ENCODE measurements at places on chromosomes 1 and 21.

GRCh38 chr1:104746994-104747393 lies 997.3 kb downstream of the AMY1C start:
- H3K27me3 ChIP-seq = no peaks in the 10 kb centered on the region
- no peak for DNase-seq
- H3K4me1 ChIP-seq = no peaks in the 10 kb centered on the region
- H3K36me3 ChIP-seq = no peaks in the 10 kb centered on the region
- H3K27ac ChIP-seq = no peak overlapping the region
- H3K4me3 ChIP-seq = no peak overlapping the region

GRCh38 chr1:168000656-168001055 lies 63.8 kb upstream of the MPC2 start:
- H3K4me3 ChIP-seq = no peak overlapping the region
- H3K4me1 ChIP-seq = peaks cover 4% of the 10 kb centered on the region
- no peak overlapping the region for H3K27ac ChIP-seq
- H3K36me3 ChIP-seq = no peaks in the 10 kb centered on the region
- DNase-seq = no peak
- H3K27me3 ChIP-seq = no peaks in the 10 kb centered on the region

- H3K4me3 ChIP-seq = no peak overlapping the region
- no peak overlapping the region for H3K27ac ChIP-seq
- H3K27me3 ChIP-seq = no peaks in the 10 kb centered on the region
- peaks cover 62% of the 10 kb centered on the region for H3K36me3 ChIP-seq
- H3K4me1 ChIP-seq = peaks cover 8% of the 10 kb centered on the region
Observed at GRCh38 chr1:156200044-156200443, 6.1 kb downstream of the SLC25A44 start.

DNA sequence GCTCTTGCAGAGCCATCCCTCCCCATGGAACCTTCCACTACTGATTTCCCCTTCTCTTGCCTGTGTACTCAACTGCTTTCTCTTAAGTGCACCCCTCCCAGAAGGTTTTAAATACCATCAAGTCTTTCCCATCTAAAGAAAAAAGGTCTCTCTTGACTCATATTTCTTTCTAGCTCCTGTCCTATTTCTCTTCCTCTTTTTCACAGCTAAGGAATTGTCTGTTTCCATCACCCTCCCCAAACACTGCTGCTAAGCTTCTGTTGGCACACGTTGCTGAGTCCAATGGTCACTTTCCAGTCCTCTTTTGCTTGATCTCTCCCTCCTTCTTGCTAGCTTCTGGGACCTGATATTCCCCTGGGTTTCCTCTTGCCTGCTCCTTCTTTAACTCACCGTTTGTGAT lies 13.3 kb upstream of the GNL2 start:
- no peaks in the 10 kb centered on the region for H3K4me1 ChIP-seq
- no peak overlapping the region for H3K27ac ChIP-seq
- no peaks in the 10 kb centered on the region for H3K36me3 ChIP-seq
- no peak overlapping the region for H3K4me3 ChIP-seq

DNA sequence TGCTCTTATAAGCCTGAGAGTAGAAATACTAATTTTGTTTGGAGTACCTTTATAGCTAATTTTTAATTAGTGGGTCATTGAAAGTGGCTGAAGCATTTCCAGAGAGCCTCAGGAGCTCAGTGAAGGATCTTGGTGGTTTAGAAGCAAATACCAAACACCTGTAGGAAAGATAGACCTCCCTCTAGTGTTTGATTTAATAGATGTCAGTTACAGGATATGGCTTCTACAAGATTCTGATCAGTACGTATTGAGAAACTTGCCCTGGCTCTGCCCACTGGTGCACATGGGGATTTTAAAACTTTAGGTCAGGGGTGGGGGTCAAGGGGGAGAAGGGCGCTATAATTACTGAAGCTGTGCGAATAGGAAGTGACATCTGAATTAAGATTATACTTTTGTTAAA lies 122.2 kb downstream of the POU2F1 start:
- H3K27me3 ChIP-seq = no peaks in the 10 kb centered on the region
- peaks cover 7% of the 10 kb centered on the region for H3K4me1 ChIP-seq
- no peak overlapping the region for H3K4me3 ChIP-seq
- no peak overlapping the region for H3K27ac ChIP-seq

GRCh38 chr1:192559115-192560006 lies 16.2 kb upstream of the RGS1 start:
- DNase-seq = no peak
- no peak overlapping the region for H3K4me3 ChIP-seq
- no peaks in the 10 kb centered on the region for H3K36me3 ChIP-seq

DNA sequence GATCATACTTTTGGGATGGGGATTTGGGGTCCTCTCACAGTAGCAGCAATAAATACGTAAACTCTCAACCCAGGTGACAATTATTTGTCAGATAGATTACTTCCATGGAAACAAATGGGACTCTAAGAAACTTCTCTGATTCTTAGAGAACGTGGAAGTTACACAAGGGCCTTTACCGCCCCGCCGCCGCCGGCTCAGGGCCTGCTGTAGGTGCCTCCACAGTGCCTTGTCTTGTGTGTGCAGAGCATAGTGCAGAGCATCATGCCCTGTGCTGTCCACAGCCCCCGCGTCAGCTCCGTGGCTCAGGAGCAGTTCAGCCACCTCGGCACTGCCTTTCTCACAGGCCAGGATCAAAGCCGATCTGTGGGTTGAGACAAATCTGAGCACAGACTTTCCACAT lies 11.0 kb downstream of the ANKRD35 start:
- no peaks in the 10 kb centered on the region for H3K36me3 ChIP-seq
- H3K4me3 ChIP-seq = no peak overlapping the region
- DNase-seq = no peak

- H3K36me3 ChIP-seq = peaks cover 23% of the 10 kb centered on the region
- H3K4me1 ChIP-seq = peaks cover 64% of the 10 kb centered on the region
- H3K27ac ChIP-seq = peak overlapping the region; percentile 55
- no peaks in the 10 kb centered on the region for H3K27me3 ChIP-seq
- no peak for DNase-seq
Observed at GRCh38 chr1:225879521-225880221, 2.5 kb downstream of the TMEM63A start.

Measured in upper lobe of left lung (tissue), 6 donors.